Amniotic epithelial cell (primary cell): ENCODE measurements at places on chromosomes 16 and 17.

GRCh38 chr17:29384901-29385300 is 5.3 kb upstream of the TAOK1 start:
- no peak for DNase-seq

GRCh38 chr16:50269769-50270509 is 3.6 kb downstream of the ADCY7 start:
- DNase-seq = no peak

DNA sequence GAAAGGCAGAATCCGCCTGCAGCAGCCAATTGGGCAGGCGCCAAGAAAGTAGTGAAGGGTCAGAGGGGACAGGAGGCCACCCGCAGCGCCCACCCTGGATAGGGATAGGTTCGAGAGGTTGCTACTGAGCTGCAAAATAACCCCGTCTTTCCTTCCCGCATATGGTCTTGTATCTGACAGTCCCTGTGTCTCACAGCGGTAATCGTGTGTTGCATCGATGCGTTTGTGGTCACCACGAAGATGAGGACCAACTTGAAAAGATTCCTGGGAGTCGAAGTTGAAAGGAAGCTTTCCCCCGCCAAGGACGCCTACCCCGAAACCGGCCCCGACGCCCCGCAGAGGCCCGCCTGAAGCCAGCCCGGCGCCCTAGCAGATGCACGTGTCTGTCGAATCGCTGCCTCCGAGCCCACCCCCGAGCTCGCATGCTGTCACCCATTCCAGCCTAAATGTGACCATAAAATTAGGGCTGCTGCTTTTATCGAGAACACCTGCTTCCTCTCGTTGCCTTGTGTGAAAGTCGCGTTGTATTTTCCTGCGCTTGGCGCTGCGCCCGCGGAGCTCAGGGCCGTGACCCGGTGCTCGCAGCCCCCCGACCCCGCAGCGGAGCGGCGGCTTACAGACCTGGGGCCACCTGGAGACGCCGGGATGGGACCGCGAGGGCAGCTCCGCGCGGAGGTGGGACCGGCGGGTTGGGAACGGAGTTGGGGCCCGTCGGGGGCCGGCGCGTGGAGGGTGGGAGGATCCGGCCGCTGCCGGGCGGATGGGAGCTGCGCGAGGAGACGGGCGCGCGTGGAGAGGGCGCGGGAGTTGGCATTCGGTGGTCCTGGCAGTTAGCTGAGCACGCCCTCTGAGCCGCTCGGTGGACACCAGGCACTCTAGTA is at the start of gene CMTM2:
CMTM2 (plus strand) TSS at position 813 of the 881 bp plus-strand sequence. CDS start 145 bp downstream, outside the sequence.
- DNase-seq = no peak

DNA sequence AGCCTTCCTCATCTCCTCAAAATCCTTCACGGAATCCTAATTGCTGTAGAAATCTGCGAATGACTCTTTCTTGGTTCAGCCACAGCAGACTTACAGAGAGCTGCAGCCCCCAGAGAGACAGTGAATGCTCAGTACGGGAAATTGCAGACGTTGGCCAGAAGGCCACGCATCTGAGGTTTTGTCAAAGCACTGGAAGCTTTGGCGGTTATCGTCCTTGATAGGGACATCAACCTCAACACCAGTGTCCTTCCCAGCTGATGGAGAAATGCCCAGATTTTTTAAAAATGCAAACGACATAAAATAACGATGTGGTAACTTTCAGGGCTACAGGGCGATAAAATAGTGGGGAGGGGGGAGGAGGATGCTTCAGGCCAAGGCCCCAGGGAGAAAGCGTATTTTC is 166.6 kb upstream of the CIBAR2 start:
- DNase-seq = peak; percentile 21

DNA sequence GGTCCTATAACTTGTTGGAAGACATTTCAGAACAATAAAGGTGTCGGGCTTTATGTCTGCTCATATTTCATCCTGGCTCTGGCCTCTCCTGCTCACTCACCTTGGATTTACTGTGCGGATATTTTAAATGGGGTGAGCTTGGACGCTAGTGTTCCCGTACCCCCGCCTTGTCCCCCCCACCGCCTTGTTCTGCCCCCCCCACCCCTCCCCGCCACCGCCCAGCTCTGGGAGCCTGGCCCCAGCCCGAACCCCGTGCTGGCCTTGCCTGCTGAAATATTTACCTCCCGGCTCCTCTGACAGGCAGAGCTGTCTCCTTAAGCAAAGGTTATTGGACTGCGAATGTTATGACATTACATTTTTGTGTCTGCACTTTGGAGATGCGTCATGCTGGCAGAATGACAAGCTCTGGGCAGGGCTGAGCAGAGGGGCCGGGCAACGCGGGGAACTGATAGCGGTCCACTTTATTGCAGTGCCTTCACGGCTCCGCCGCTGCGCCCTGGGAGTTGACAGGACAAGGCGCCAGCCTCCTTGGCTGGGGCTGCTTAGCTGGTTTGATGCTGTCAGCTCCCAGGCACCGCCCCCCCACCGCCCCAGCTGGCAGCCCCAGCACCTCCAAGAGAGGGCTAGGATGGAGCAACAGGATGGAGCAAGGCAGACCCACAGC is 222.5 kb upstream of the GSE1 start:
- peak; percentile 99 for DNase-seq

DNA sequence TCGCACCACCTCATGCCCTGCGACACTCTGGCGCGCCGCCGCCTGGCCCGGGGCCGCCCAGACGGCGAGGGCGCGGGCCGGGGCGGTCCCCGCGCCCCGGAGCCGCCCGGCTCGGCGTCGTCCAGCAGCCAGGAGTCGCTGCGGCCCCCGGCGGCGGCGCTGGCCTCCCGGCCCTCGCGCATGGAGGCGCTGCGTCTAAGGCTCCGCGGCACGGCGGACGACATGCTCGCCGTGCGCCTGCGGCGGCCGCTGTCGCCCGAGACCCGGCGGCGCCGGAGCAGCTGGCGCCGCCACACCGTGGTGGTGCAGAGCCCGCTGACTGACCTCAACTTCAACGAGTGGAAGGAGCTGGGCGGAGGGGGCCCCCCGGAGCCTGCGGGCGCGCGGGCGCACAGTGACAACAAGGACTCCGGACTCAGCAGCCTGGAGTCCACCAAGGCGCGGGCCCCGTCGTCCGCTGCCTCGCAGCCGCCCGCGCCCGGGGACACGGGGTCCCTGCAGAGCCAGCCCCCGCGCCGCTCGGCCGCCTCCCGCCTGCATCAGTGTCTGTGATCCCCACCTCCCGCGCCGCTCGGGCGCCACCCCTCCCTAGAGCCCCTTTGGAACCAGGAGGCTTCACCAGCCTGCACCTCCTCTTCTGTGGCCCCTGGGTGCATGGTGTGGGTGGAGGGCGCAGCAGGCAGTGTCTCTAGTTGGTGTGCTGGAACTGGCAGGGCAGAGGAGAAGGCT is 82.3 kb downstream of the ARHGAP23 start:
- no peak for DNase-seq

DNA sequence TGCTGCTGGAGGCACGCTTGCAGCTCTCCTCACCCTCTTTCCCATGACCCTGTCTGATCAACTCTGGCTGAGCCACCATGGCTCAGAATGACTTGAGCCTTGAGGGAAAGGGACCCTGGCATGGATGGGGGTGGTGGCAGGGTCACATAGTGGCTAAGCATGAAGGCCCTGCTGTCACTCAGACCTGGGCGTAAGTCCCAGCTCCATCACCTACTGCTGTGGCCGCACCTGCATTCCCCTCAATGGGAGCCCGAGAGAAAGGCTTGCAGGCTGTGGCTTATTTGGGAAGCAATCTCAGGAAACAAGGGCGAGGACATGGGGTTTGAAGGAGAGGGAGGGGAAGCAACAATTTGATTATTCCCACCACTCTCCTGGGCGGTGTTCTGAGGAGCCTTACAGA is 17.7 kb upstream of the RAP1GAP2 start:
- DNase-seq = no peak

GRCh38 chr17:81368161-81369022 is 26.9 kb upstream of the BAHCC1 start:
- DNase-seq = no peak

DNA sequence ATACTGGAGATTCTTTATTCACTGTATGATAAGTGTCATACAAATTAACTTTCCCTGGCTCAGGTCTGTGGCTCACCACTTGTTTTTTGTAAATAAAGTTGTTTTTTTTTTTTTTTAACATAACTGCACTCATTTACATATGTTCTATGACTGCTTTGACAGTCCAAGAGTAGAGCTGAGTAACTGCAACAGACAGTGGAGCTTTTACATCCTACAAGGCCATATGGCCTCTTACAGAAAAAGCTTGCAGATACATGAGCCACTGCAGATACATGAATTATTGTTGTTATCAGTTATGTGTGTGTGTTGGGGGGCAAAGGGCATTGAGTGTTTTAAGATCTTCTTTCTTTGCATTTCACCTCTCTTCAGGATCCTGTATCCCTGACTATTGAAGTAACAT is 311.7 kb downstream of the BCAS3 start:
- no peak for DNase-seq

- peak; percentile 91 for DNase-seq
Observed at GRCh38 chr16:69754469-69755310, at the start of gene NOB1. TSS of gene NOB1 (minus strand) at chr16:69754926. CDS start at chr16:69754910, 16 bp downstream.

GRCh38 chr16:20051611-20052010 is 22.1 kb downstream of the GPR139 start:
- DNase-seq = no peak

DNA sequence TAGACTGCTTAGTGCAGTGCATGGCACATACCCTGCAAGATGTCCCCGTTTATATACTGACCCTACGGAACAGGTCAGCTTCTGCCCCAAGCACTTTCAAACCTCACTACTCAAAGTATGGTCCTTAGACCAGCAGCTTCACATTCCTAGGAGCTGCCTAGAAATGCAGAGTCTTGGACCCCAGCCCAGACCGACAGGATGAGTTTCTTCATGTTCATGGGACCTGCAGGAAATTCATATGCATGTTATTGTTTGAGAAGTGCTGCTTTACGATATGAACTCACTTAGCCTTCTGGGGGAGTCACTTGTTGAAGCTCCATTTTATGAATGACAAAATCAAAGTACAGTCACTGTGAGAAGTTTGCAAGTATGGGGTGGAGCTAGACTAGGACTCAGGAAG is 82.6 kb downstream of the DYNLRB2 start:
- DNase-seq = no peak

DNA sequence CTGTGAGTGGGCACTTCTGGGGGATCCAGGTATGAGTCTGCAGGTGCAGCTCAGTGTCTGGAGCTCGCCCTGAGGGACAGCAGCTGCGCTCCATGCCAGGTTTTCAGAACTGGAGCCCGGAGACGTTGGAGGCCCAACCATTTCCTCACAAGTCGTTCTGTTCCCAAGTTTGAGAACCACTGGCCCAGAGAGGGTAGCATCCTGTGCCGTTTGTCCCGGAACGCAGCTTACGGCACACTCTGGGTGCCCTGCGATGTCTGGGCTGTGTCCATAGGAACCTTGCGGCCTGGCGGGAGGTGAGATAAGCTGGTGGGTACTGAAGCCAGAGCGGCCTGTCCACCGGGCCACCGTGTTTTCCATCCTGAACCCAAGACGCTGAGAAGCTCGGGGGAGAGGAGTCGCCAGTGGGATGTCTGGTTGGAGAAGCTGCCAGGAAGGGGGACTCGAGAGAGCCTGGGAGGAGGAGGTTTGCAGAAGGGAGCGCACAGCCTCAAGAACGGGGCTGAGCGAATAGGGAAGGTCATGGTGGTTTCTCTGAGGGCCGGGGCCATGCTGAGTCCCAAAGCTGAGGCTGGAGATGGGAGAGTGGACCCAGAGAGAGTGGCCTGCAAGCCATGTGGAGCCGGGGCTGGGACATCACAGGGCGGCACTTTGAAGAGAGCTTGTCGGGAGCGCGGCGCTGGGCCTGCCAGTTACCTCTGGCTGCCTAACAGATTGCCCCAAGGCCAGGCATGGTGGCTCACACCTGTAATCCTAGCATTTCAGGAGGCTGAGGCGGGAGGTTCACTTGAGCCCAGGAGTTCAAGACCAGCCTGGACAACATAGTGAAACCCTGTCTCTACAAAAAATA is 211.0 kb upstream of the GSE1 start:
- DNase-seq = no peak

DNA sequence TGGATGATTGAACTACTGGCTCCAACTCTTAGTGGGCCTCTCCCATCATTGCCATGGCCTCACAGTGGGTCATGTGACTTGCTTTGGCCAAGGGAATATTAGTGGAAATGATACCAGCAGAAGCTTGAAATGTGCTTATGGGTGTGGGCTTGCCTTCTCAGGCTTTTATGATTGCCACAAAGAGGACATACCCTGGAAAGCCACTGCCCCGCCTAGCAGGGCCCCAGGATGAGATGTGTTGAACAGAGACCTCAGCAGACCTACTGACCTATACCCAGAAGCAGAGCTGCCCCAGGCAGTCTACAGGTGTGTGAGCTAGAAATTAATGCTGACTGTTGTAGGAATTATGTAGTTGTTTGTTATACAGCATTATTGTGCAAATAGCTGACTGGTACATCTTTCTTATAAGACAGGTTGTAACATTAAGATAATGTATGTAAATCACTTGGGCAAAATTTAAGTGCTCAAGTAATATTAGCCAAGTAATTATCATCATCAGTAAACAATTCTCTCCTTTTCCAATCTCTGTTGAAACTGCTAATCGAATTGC is 67.8 kb upstream of the CDH5 start:
- no peak for DNase-seq

DNA sequence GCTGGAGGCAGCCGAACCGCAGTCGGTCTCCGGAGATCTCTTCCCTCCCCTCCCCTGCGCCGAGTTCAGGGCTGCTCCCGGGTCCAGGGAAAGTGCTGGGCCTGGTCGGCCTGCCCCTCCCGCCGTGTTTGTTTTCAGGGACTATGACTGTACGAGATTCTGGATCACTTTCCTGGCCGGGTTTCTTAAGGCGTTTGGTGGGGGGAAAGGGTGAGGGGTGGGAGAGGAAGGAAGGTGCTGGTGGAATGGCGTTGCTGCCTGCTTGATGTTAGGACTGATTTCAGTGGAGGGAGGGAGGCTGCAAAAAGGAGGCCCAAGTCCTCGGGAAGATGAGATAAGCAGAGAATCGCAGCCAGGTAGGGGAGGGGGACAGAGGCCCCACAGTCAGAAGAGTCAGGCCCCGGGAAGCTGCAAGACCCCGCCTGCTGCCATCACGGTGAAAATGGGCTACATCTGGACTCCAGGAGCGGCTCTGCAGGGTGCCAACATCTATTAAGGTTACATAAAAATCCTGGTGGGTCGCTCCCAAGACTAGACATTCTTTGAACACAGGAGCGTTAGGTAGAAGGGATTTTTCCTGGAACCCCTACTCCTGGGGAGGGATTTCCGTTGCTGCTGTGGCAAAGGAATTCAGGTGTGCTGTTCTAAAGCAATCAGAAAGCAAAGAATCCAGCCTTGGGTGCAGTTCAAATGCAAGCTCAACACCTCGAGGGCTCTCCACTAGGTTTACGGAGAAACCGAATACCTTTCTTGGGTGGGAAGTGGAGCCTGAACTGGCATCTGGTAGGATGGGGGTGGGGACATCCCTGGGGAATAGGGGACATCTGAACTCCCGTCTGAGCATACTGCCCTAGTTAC is 1.2 kb downstream of the ARHGAP44 start:
- DNase-seq = no peak

DNA sequence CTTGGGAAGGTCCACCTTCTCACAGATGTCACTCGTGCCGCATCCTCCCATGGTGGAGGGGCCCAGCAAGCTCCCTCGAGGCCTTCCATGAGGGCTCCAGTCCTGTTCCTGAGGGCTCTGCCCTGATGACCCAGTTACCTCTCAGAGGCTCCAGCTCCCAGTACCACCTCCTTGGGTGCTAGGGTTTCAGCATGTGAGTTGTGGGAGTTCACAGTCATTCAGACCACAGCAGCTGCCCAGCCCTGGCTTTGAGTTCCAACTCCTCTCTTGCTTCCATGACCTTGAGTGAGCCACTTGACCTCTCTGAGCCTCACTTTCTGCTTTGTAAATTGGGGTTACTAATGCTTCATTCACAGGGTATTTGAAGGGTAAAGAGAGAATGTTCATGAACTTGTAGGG is 37.1 kb upstream of the LGALS9 start:
- no peak for DNase-seq
